HT-29 (cell line): ENCODE measurements at places on chromosomes 1 and 21. TPM values are rescaled to one million over a fixed set of nuclear protein-coding genes. Genes with fewer than 3 reads are reported as not detected.
A peak's percentile ranks its signal among the peaks of the same experiment; 100 is the strongest.

OR10R2 gene
- total RNA-seq, result not detected in 2 replicates

CXADR gene
- 17.4 and 24.7 TPM in 2 replicates for total RNA-seq

GRCh38 chr1:215526147-215526845 is 40.8 kb upstream of the KCTD3 start:
- DNase-seq, result peak; percentile 61

GRCh38 chr1:36349839-36350238 is 26.4 kb upstream of the EVA1B start:
- no peak for DNase-seq

- DNase-seq, result no peak
Measured at GRCh38 chr1:29364101-29364678, 127.9 kb downstream of the PTPRU start.

- DNase-seq, result no peak
Measured at GRCh38 chr1:110190282-110190929, 19.7 kb upstream of the KCNC4 start.

DNA sequence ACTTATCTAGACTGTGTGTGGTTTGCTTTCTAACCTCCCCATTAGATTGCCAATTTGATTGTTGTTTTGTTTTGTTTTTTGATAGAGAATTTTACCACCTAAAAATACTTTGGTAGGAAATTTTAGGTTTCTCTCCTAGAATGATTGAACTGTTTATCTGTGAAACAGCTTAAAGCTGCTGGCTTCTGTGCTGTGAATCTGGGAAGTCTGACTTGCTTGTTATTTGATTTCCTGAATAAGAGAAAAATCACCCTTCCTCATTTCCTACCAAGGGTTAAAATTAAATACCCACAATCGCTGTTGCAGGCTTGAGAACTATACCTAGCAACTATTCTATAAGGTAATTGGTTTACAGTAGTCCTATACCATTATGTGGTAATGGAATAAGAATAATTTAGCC is 198.9 kb upstream of the CACYBP start:
- DNase-seq, result no peak

DNA sequence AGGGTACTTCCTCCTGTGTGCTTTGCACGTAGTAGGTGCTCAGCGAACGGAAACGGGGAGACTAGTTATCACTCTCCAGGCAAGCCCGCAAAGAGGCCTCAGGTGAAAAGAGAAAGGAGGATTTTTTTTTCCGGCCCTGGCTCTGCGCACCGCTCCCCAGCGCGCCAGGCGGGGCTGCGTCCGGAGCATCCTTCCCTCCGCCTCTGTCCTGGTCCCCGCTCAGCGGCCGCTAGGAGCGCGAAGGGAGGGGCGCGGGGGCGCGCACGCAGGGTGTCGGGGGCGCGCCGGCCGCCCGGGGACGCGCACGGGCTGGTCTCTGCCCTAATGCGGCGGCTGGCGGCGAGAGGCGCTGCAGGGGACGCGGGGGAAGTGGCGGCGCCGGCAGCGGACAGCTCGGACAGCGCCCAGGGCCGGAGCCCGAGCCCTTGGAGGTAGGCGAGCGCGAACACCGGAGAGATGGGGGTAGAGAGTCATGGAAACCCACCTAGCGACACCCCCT is 42.3 kb upstream of the NFASC start:
- no peak for DNase-seq

GRCh38 chr1:230459465-230459864 is 33.3 kb upstream of the PGBD5 start:
- no peak for DNase-seq

GRCh38 chr21:36430841-36431240 is 45.6 kb downstream of the CHAF1B start:
- no peak for DNase-seq
